ENCODE measurements at places on chromosomes 2 and 18. TPM values are rescaled to one million over a fixed set of nuclear protein-coding genes. Genes with fewer than 3 reads are reported as not detected.

The HJURP gene
- 0.10 TPM for total RNA-seq

DNA sequence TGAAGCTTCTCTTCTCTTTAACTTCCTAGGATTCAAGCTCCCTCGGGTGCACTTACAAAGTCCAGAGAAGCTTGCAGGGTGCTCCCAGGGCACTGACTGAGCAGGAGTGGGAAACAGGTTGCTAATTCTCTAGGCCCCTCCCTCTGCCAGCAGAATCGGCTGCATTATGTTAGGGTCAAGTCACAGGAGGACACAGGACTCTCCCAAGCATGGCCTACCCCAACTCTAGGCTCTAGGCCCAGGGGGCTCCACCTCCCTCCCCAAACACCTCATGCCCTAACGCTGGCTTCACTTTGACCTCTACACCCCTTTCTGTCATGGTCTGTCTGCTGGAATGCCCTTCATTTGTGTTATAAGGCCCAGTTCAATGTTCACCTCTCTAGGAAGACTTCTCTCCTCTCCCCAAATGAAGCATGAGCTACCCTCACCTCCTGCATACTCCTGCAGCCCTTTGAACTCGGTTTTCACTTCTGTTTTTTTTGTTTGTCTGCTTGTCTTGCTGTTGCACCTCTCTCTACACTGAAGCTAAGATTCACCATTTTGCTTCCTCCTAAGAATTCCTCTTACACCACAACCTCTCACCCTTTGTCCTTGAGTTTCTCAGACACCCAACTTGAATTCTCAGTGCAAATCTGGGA, 521.8 kb upstream of the ID2 start:
- H3K27me3 ChIP-seq, result no peaks in the 10 kb centered on the region
- no peak for DNase-seq
- no peaks in the 10 kb centered on the region for H3K36me3 ChIP-seq
- H3K27ac ChIP-seq, result no peak overlapping the region
- no peaks in the 10 kb centered on the region for H3K4me1 ChIP-seq

DNA sequence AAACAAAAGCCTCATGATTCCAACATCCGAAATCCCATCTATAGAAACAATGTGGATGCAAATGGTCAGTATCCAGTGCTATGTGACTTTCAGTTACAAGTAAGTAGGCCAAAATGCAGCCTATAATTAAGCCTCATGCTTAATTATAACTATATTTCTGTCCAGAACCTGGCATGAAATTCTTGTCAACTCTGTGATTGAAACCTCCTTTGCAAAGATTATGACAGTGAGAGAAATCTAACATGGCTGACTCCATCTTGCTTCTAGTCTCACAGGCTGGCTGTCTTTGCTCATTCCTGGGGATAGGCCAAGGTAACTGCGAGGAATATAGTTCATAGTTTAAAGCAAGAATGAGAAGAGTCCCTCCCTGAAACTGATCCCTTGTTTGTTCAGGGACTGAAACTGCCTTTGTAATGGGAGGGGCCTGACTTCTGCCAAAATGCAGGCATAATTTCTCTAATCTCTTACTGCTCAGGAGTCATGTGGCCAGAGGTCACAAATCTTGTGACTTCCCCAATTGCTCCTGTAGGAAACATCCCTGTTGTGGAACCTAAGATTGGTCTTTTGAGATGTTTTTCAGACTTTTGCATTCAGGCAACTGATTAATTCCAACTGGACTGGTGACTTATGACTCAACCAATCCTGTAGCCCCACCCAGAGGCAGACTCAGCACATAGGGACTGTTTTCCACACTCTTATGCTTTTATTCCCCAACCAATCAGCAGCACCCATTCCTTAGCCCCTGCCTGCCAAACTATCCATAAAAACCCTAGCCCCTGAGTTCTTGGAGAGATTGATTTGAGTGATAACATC, 84.5 kb upstream of the TLK1 start:
- no peak overlapping the region for H3K27ac ChIP-seq
- H3K36me3 ChIP-seq, result no peaks in the 10 kb centered on the region
- no peak overlapping the region for H3K4me3 ChIP-seq
- no peaks in the 10 kb centered on the region for H3K4me1 ChIP-seq
- DNase-seq, result no peak

DNA sequence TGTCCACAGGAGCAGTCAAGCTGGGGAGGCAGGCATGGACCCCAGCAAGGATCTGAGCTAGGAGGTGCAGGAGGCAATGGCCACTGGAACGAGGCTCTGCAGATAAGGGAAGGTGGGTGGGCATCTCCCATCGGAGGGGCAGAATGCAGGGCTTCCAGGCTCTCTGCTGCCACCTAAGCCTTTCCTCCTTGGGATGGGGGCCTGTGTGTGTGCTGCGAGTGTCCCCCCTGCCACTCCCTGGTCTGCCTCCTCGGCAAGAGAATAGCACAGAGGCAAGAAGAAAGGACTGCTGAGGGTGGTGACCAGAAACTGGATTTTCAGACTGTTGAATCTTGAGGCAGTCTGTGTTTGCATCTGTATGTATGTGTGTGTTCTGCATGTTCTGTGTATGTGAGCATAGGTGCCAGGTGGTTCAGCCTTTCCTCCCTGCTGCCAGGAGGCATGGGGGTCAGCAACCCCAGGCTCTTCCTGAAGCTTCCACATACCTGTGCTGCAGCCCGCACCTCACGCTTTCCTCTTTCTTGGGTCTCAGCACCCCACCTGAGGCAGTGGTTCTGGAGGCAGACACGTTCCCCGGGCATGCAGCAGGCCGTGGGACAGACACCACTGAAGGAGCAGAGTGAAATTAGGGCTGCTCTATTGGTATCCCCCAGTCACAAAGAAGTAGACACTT, 86.7 kb downstream of the EPAS1 start:
- no peak overlapping the region for H3K4me3 ChIP-seq
- H3K27me3 ChIP-seq, result no peaks in the 10 kb centered on the region
- no peak for DNase-seq
- no peak overlapping the region for H3K27ac ChIP-seq
- peaks cover 3% of the 10 kb centered on the region for H3K36me3 ChIP-seq

GRCh38 chr18:33745871-33746545, 168.0 kb downstream of the ASXL3 start:
- no peak overlapping the region for H3K4me3 ChIP-seq
- no peaks in the 10 kb centered on the region for H3K27me3 ChIP-seq
- no peak overlapping the region for H3K27ac ChIP-seq
- DNase-seq, result no peak

DNA sequence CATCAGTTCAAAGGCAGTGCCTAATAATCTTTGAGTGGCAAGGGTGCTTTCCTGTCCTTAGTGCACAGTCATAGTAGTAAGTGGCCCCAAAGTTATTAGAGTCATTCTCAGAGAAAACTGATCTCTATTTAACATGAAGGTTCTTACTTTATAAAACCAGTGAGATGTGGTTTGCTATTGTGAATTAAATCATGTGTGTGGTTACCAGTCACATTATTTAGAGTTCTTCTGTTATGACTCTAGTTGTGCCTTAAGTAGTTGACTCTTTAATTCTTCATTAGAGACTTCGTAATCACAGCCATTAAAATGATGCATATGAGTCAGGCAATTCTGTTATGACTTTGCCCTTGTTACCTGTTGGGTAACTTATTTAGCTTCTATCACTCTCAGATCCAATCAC, 1392.9 kb upstream of the ACVR2A start:
- no peak for DNase-seq
- H3K4me1 ChIP-seq, result no peaks in the 10 kb centered on the region
- no peak overlapping the region for H3K4me3 ChIP-seq
- H3K27me3 ChIP-seq, result no peaks in the 10 kb centered on the region
- H3K27ac ChIP-seq, result no peak overlapping the region
- no peaks in the 10 kb centered on the region for H3K36me3 ChIP-seq

GRCh38 chr18:57051021-57051656, 95.7 kb upstream of the BOD1L2 start:
- H3K4me3 ChIP-seq, result no peak overlapping the region
- H3K27me3 ChIP-seq, result no peaks in the 10 kb centered on the region
- no peak overlapping the region for H3K27ac ChIP-seq

DNA sequence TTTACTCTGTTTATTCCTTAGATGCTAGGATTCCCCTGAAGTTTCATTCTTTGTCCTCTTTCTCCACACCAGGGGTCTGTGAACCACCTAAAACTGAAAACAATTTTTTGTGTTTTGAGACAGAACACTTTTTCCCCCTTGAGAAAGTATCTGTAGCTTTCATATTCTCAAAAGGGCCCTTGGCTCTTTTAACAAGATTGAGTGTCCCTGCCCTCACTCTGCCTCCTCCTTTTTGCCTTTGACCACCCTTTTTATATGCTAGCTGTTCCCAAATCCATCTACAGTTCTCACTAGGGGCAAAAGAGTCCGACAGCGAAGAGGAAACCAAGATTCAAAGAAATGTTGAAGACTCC, 883 bp upstream of the EHBP1 start:
- peaks cover 17% of the 10 kb centered on the region for H3K4me1 ChIP-seq
- no peaks in the 10 kb centered on the region for H3K27me3 ChIP-seq
- H3K4me3 ChIP-seq, result peak overlapping the region; percentile 87
- DNase-seq, result no peak

DNA sequence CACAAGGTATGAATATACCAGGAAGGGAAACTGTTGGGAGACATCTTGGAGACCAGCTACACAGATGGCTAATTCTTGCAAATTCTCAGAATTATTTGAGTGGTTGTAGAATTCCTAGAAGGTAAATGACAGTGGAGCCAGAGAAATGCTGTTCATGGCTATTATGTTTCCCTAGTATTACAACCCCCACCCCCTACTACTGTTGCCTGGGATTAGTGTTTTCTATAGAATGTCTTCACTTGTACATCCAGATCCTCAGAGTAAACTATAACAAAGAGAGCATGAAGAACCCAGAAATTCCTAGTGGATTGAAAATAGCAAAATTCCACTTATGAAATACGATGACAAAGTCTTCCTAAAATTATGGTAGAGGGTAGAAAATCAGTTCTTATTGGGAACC, 15.3 kb downstream of the LGALSL start:
- no peaks in the 10 kb centered on the region for H3K27me3 ChIP-seq
- no peaks in the 10 kb centered on the region for H3K36me3 ChIP-seq
- H3K27ac ChIP-seq, result no peak overlapping the region
- H3K4me3 ChIP-seq, result no peak overlapping the region
- DNase-seq, result no peak
- no peaks in the 10 kb centered on the region for H3K4me1 ChIP-seq

- DNase-seq, result no peak
- no peaks in the 10 kb centered on the region for H3K4me1 ChIP-seq
- H3K27ac ChIP-seq, result no peak overlapping the region
- H3K4me3 ChIP-seq, result no peak overlapping the region
These were observed 4.7 kb upstream of the NPC1 start for GRCh38 chr18:23591011-23591410.

- H3K27me3 ChIP-seq, result no peaks in the 10 kb centered on the region
- no peak for DNase-seq
- no peak overlapping the region for H3K27ac ChIP-seq
These were observed 26.8 kb downstream of the STAMBP start for GRCh38 chr2:73855526-73855925.

The ESPNL gene
- total RNA-seq, result 0.64 TPM

GRCh38 chr18:77087393-77088141, 45.0 kb downstream of the MBP start:
- H3K4me1 ChIP-seq, result peaks cover 8% of the 10 kb centered on the region
- H3K27ac ChIP-seq, result peak overlapping the region; percentile 2
- DNase-seq, result no peak
- H3K36me3 ChIP-seq, result no peaks in the 10 kb centered on the region
- no peaks in the 10 kb centered on the region for H3K27me3 ChIP-seq

DNA sequence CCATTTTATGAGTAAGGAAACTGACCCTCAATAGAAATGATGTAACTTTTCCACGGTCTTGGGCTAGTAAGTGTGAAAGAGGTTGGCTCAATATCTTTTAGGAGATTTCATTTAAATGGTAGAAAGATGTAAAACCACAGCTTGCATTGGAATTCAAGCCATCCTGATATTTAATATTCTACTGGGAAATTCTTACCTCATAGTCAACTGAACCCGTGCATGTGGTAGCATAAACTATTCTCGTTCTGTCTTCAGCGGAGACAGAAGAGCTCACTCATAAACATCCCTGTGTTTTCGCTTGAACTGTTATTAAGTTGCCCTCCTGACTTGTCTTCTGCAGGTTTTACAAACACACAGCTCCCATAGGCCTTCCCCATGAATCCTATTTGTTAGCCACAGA, 8.5 kb upstream of the SPATS2L start:
- H3K4me3 ChIP-seq, result no peak overlapping the region
- H3K27me3 ChIP-seq, result no peaks in the 10 kb centered on the region
- H3K36me3 ChIP-seq, result no peaks in the 10 kb centered on the region
- peaks cover 4% of the 10 kb centered on the region for H3K4me1 ChIP-seq
- H3K27ac ChIP-seq, result no peak overlapping the region

DNA sequence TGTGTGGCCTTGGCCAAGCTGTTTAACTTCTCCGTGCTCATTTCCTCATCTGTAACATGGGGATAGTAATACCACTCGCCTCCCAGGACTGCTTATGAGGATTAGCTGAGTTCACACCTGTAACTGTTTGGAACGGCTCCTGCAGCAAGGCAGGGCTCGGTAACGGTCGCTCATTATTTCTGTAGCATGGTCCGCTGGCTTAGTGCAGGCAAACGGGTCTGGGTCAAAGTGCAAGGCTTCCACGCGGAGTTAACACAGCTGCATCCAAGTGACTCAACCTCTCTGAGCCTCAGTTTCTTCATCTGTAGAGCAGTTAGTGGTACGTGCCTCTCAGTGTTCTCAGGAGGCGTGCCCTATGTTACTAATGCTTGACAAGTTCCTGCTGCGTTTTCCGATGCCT, 94.3 kb upstream of the YWHAQ start:
- no peaks in the 10 kb centered on the region for H3K4me1 ChIP-seq
- no peak overlapping the region for H3K27ac ChIP-seq
- no peaks in the 10 kb centered on the region for H3K36me3 ChIP-seq
- no peaks in the 10 kb centered on the region for H3K27me3 ChIP-seq
- DNase-seq, result no peak

GRCh38 chr2:51027968-51028367, 4.0 kb downstream of the NRXN1 start:
- no peak for DNase-seq
- no peaks in the 10 kb centered on the region for H3K36me3 ChIP-seq
- H3K27me3 ChIP-seq, result peaks cover 29% of the 10 kb centered on the region
- no peak overlapping the region for H3K27ac ChIP-seq
- H3K4me3 ChIP-seq, result no peak overlapping the region

Data from heart left ventricle (tissue), 16 donors.